ENCODE measurements at places on chromosomes 7 and 10. TPM values are rescaled to one million over a fixed set of nuclear protein-coding genes. Genes with fewer than 3 reads are reported as not detected.

DNA sequence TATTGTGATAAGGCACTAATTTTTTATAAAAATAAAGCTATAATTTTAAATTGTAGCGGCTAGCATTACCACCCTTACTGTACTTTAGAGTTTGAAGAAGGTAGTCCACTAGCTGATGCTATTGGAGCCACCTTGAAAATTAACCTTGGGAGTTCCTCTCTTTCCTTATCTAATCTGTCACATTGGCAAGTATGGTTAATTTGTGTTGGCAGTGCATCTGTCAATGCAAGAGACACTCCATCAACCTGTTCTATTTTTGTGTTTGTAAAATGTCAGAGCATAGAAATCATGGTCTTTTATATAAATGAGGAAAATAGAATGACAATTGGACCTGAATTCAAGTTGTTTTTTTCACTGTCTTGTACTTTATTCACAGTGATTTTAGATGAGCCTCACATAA lies 20.5 kb downstream of the GLCCI1 start:
- peak overlapping the region; percentile 87 for H3K27ac ChIP-seq
- no peak for DNase-seq
- peak overlapping the region; percentile 85 for H3K4me3 ChIP-seq
- peaks cover 88% of the 10 kb centered on the region for H3K4me1 ChIP-seq

- H3K27me3 ChIP-seq = no peaks in the 10 kb centered on the region
- H3K4me1 ChIP-seq = no peaks in the 10 kb centered on the region
- H3K4me3 ChIP-seq = no peak overlapping the region
Observed at GRCh38 chr10:81136261-81136660, 598.6 kb downstream of the SH2D4B start.

GRCh38 chr10:118753331-118754228 lies 1.2 kb downstream of the CACUL1 start:
- H3K4me3 ChIP-seq = peak overlapping the region; percentile 93
- peak overlapping the region; percentile 94 for H3K27ac ChIP-seq
- no peaks in the 10 kb centered on the region for H3K36me3 ChIP-seq
- no peak for DNase-seq

DNA sequence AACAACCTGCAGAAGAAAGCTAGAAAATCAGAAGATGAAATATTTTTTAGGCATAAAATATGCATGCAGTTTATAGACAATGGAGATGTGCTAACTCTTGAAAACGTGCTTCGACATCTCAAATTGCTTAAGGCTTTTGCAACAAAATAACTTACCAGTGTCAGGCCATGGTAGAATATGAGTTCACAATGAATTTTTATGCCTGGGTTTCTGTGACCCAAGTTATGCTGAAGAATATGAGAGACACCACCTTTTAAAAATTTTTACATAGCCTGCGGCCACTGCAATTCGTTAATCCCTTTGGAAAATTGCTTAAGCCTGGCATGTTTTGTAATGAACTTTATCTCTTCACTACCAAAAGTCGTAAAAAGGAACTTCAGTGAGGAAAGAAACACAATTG lies 170.1 kb upstream of the AKR1E2 start:
- peaks cover 16% of the 10 kb centered on the region for H3K27me3 ChIP-seq
- no peaks in the 10 kb centered on the region for H3K36me3 ChIP-seq
- no peaks in the 10 kb centered on the region for H3K4me1 ChIP-seq

- no peak for DNase-seq
- no peak overlapping the region for H3K4me3 ChIP-seq
- H3K36me3 ChIP-seq = no peaks in the 10 kb centered on the region
Observed at GRCh38 chr7:51059504-51060142, 257.0 kb downstream of the COBL start.

The LRRC18 gene
- polyA plus RNA-seq = not detected

DNA sequence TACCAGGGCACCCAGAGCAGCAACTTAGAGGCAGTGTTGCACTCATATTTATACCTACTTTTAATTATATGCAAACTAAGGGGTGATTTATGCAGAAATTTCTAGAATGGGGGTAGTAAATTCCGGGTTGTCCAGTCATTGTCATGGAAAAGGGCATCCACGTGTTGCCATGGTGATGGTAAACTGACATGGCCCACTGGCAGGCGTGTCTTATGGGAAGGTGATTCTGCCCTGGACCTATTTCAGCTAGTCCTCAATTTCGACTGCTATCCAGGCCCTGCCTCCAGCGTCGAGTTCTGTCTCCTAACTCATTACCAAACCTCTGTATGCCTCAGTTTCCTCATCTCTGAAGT lies 12.8 kb downstream of the SNX8 start:
- no peak overlapping the region for H3K4me3 ChIP-seq
- no peak overlapping the region for H3K27ac ChIP-seq
- H3K36me3 ChIP-seq = no peaks in the 10 kb centered on the region
- peaks cover 11% of the 10 kb centered on the region for H3K27me3 ChIP-seq
- DNase-seq = no peak

DNA sequence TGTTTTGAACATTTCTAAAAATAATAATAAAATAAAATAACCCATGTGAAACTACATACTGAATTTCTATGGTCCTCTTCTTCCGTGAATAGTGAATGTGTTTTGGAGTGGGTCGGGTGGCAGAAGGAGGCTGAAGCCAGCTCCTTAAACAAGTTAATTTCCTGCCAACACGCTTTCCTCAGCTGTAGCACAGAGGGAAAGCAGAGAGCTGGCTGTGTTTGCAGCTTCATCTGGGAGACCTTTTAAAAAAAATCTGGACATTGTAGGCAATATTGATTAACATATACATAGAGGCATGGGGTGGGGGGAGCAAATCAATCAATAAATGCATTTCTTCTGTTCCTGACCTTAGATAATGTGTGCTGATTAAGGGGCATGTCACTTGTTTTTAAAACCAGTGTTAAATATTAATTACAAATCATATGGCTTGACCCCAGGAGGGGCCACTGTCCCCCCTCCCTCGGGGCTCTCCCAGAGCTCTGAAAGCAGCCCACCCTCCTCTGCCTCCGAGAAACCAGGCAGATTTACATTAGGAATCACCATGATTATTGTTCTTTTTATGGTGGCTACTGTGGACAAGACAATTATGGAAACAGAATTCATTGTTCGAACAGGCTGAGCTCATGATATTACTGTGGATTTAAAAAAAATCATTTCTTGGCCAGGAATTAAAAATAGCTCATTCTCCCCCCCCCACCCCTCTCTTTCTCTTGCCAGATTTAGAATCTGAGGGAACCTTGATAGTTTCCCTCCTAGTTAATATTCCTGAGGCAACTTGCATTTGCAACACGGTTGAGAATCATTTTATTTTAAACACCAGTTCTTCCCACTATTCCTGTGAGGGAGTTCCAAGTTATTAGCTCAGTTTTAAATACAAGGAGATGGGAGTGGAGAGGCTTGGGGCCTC lies 100.5 kb upstream of the CARD11 start:
- no peaks in the 10 kb centered on the region for H3K36me3 ChIP-seq
- H3K4me1 ChIP-seq = peaks cover 13% of the 10 kb centered on the region
- H3K4me3 ChIP-seq = no peak overlapping the region
- H3K27ac ChIP-seq = no peak overlapping the region
- peaks cover 4% of the 10 kb centered on the region for H3K27me3 ChIP-seq

GRCh38 chr7:157301610-157302120 lies 35.1 kb upstream of the DNAJB6 start:
- peak overlapping the region; percentile 100 for H3K27ac ChIP-seq
- H3K36me3 ChIP-seq = peaks cover 3% of the 10 kb centered on the region
- no peak for DNase-seq
- H3K4me3 ChIP-seq = peak overlapping the region; percentile 90
- peaks cover 54% of the 10 kb centered on the region for H3K4me1 ChIP-seq

GRCh38 chr10:32948451-32948850 lies 9.6 kb downstream of the ITGB1 start:
- DNase-seq = no peak
- H3K36me3 ChIP-seq = no peaks in the 10 kb centered on the region
- H3K27me3 ChIP-seq = peaks cover 1% of the 10 kb centered on the region

GRCh38 chr7:94440451-94441039 lies 45.9 kb downstream of the COL1A2 start:
- no peaks in the 10 kb centered on the region for H3K36me3 ChIP-seq
- no peaks in the 10 kb centered on the region for H3K4me1 ChIP-seq
- H3K4me3 ChIP-seq = no peak overlapping the region
- H3K27ac ChIP-seq = no peak overlapping the region
- H3K27me3 ChIP-seq = no peaks in the 10 kb centered on the region

GRCh38 chr7:141788296-141788695 lies 1.7 kb upstream of the TAS2R5 start:
- H3K4me1 ChIP-seq = peaks cover 9% of the 10 kb centered on the region
- H3K27me3 ChIP-seq = no peaks in the 10 kb centered on the region
- H3K27ac ChIP-seq = no peak overlapping the region
- no peak for DNase-seq

- peaks cover 53% of the 10 kb centered on the region for H3K4me1 ChIP-seq
- DNase-seq = no peak
- peaks cover 1% of the 10 kb centered on the region for H3K27me3 ChIP-seq
- H3K27ac ChIP-seq = no peak overlapping the region
Observed at GRCh38 chr7:149868623-149869290, 5.0 kb upstream of the ATP6V0E2 start.

GRCh38 chr7:101705331-101705730 lies 76.2 kb upstream of the MYL10 start:
- H3K27me3 ChIP-seq = peaks cover 2% of the 10 kb centered on the region
- no peaks in the 10 kb centered on the region for H3K36me3 ChIP-seq
- no peak overlapping the region for H3K27ac ChIP-seq
- H3K4me3 ChIP-seq = no peak overlapping the region

DNA sequence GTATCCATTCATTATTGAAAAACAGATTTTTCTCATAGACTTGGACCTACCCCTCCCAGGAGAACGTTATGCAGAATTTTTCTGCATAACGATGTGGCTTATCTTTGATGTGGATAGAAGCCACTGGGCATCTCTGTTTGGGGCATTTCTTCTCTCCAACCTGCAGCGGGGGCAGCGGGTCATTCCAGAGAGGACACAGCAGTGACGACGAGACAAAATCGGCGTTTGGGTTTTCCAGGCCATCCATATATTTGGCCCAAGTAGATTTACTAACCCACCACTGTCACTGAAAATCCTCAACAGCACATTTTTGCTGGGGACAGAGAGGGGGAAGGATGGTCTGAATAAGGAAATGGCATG lies 299.3 kb upstream of the PITRM1 start:
- H3K4me1 ChIP-seq = peaks cover 40% of the 10 kb centered on the region
- peaks cover 7% of the 10 kb centered on the region for H3K27me3 ChIP-seq
- H3K36me3 ChIP-seq = no peaks in the 10 kb centered on the region

DNA sequence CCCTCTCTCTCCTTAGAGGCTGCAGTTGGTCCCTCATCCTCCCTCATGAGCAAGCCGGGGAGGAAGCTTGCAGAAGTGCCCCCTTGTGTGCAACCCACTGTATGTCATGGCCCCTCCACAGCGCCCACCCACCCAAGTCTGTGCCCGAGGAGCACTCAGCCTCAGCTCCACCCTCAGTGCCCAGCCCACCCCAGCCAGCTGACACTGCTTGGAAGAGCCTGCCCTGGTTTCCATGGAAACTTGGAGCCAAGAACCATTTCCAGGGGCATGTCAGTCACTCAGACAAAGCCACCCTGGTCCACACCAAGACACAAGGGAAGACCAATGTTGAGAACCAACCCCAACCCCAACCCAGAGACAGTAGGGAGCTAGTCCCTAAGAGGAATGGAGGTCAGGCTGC lies 79.5 kb downstream of the PAX2 start:
- peaks cover 21% of the 10 kb centered on the region for H3K4me1 ChIP-seq
- H3K4me3 ChIP-seq = no peak overlapping the region
- peaks cover 35% of the 10 kb centered on the region for H3K27me3 ChIP-seq
- no peaks in the 10 kb centered on the region for H3K36me3 ChIP-seq
- no peak overlapping the region for H3K27ac ChIP-seq
